ENCODE measurements at places on chromosomes 5 and 9. TPM values are rescaled to one million over a fixed set of nuclear protein-coding genes. Genes with fewer than 3 reads are reported as not detected.

- no peak for DNase-seq
These were observed 109.3 kb downstream of the HSD17B3 start for GRCh38 chr9:96192710-96193109.

DNA sequence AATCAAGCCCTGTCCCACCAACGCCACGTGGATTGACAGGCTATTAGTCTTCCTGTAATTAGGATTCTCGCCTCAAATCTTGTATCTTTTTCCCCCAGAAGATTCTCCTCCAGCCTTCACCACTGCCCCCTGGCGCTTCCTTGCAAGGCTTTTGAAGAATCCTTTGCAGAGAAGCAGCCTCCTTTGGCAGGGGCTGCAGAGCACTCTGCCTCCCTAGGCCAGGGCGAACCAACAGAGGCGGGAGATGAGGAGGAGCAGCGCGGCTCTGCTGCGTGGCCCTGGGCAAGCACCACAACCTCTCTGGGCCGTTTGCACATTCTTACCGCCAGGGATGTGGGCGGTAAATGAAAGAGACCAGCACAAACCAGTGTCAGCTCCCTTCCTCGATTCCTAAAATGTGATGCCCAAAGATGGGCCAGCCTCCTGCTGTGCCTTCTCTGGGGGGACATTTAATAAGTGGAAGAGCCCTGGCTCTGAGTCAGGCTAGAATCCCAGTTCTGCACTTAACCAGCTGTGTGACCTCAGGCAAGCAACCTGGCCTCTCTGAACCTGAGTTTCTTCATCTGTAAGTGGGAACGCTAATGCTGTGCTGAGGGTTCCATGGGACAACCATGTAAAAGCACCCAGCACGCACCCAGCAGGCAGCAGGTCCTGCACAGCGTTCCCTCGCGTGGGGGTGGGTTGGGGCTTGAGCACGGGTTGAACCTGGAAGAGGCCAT, 128.6 kb downstream of the KCNIP1 start:
- DNase-seq: no peak

SNCAIP gene
- total RNA-seq: 18.4 TPM

ECSCR gene
- 345 TPM for total RNA-seq

GRCh38 chr9:100394032-100394695, 32.8 kb upstream of the MSANTD3 start:
- no peak for DNase-seq

FCN2 gene
- total RNA-seq: not detected

HTR1A gene
- not detected for total RNA-seq

- no peak for DNase-seq
These were observed 323.1 kb upstream of the ACTBL2 start for GRCh38 chr5:57805732-57806131.

All from glomerular endothelial cell (primary cell).